Pulmonary artery endothelial cell (primary cell): ENCODE measurements at places on chromosomes 7 and 10.

DNA sequence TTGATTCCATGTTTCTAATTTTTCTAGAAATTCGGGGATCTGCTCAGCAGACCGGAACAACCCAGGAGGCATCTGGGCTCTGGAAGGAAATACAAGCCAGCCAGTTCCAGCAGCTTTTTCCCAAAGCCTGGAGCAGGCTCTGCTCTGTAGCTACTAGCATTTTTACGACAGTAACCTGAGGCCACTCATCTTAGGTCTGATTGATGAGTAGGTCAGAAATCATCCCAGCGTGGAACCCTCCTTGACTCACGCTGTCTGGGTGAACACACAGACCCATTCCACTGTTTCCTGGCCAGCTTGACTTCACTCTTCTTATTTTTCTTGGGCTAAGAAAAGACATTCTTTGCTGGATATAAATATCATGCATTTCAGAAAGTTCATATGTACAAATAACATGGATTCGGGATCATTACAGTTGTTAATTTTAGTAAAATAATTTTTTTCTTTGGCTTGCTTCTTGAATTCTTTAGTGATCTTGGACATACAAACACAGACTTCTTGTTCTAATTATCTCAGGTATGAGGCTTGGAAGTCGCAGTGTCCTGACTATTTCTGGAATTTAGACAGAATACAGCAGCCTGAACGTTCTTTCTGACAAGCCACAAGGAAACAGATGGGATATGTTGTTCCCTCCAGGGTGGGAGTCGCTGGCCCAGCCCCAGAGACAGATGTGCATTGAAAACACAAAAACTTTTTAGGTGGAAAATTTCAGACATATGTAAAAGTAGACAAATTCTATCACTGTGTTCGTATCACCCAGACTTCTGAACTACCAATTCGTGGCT lies 54.6 kb upstream of the PITRM1 start:
- no peak for DNase-seq

- no peak for DNase-seq
Observed at GRCh38 chr7:15081891-15082290, 179.3 kb upstream of the DGKB start.

DNA sequence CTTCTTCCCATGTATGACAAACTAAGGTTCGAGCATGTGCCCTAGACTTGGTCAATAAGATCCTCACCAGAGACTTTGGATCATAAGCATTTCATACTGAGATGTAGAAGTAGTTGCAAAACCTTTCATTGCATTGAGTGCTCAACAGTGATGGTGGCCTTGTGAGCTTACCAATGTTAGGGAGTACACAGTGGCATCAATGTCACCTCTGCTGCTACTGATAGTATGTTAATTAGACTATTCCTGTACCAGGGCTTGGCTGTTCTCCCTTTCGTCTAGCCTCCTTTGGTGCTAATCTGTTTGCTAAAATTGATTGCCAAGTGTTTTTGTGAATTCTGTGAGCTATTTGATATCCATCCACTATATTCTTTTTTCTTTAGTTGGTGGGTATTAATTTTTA lies 264.5 kb upstream of the SEMA3C start:
- no peak for DNase-seq

DNA sequence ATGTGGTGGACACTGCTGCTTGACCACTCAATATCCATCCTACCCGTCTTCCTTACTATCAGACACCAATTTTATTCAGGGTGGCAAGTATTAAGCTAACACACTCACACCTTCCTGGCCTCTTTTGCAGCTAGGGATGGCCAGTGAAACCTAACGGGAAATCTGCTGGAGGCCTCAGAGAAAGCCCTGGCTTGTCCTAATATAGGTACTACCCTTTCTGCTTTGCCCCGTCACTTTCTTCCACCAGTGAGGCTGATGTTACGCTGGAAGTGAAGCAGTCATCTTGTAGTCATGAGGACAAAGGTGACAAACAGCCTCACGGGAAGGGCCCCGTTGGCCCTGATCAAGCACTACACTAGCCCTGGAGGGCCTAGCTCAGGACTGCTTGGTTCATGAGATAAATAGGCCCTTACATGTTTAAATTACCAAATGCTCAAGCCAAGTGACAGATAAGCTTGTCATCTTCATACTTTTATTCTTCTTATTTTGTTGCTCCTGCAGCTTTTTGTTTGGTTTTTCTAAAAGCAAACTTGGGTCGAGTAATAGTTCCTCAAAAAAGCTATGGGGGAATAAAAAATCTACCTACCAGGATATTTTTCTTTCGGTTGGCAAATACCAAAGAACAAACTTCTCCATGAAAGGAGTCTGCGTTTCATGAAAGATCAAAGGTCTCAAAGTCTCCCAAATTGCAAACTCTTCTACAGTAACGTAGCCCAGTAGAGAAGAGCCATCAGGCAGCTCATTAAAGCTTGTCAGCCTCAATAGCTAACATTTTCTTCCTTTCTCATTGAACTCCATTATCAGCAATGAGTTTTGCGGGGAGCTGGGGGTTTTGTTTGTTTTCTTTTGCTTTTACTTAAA lies 17.5 kb downstream of the CREB3L2 start:
- no peak for DNase-seq

DNA sequence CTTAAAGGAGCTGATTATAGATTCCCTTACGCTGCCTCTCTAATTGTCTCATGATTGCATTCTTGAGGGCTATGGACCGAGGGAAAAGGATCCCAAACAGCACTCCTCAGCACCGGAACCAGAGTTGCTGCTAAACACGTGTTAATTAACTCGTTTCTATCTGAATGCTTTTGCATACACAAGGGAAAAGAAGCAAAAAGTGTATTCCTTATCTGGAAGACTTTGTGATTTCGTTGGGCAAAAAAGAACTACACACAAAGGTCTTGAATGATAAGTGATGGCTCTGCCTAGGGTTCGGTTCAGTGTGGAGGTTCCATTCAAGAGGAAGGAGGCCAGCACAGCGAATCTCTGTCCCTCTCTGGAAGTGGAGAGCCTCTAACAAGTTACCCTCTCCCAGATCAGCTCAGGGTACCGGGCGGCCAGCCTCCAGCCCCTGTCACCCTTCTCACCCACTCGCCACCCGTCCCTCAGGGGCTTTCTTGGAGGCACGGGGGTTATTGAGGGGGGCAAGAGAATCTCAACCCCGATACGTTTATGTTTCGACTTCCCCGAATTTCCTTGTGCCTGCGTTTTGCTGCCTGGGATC lies 515 bp upstream of the SLC4A2 start:
- DNase-seq = no peak

- no peak for DNase-seq
Observed at GRCh38 chr7:78346827-78347226, 548.3 kb downstream of the PHTF2 start.

DNA sequence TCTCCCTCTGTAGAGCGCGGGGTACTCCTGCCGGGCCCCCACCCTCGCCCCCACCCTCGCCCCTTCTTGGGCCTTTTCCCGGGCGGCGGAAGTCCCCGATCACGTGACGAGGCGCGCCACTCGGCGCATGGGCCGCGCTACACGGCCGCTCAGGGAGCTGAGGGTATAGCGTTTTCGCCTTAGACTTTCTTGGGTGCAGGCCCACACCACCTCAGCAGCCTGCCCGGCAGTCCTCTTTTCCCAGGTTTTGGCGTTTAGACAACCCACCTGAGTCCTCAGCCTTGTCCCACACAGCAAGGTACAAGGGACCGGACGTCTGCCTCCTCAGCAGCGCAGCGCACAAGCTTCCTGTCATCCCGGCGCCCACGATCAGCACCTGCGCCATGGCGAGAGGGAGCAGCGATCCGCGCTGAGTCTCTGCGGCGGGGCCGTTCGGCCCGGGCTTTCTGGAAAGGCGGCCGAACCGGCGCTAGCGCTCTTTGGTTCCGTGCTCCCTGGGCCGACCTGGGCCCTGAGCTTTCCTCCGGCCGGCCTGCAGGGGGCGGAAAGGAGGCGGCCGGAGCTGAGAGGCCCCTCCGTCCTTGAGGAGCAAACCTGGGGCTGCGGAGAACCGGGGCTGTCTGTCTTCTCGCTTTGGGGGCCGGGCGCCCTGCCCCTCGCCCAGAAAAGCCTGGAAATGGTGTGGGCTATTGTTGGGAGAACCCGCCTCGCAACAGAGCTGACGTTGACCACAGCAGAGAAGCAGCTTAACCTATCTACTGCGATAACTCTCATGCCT lies at the start of gene RNLS:
Gene RNLS (minus strand): TSS at position 513 of the 778 bp plus-strand sequence.
- DNase-seq = no peak

GRCh38 chr10:74674927-74675326 lies 151.5 kb upstream of the KAT6B start:
- no peak for DNase-seq

DNA sequence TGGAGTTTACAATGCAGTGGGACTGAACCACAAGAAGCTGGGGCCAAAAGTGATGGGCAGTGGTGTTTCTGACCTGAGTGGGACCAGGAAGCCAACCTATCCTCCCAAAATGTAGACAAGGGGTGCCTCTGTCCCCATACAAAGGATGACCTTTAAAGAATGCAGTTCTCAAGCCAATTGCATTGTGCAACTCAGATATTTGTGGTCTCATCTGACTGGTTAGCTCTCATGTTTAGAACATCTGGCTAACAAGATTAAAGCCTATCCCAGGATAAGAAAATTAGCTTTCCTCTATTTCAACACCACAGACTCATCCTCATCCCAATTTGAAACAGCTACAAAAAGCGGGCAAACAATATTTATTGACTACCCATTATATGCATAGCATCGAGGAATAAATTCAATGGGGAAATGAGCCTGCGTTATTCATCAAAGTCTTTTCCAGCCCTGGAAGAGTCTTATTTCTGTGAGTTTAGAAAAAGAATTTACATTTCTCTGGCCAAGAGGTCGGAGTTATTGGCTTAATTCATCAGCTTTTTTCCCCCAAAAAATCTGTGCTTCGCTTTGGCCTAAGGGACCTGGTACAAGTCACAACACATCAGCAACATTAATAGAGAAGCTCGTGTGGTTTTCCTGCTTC lies 26.7 kb downstream of the ELMO1 start:
- no peak for DNase-seq

GRCh38 chr7:95927756-95928155 lies 155.4 kb downstream of the DYNC1I1 start:
- no peak for DNase-seq

DNA sequence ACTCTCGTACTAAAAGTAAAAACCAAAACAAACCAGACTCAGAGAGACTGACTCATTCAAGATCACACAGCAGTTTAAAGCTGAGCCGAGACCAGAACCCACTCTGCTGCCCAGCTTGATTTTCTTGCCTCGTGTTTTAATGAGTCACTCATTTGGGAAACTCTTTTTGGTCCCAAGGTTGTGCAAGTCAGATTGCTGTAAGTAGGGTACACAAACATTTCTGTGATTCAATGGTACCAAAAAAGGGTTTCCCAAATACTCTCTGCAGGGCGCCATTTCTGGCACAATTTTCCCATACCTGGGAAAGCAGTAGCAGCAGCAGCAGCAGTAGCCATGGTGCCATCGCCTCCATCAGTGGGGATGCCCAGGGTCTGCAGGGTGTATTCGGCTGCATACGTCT lies 69.9 kb downstream of the ASAH2B start:
- DNase-seq = no peak

- no peak for DNase-seq
Observed at GRCh38 chr7:126222782-126223181, 1030.0 kb downstream of the GRM8 start.

DNA sequence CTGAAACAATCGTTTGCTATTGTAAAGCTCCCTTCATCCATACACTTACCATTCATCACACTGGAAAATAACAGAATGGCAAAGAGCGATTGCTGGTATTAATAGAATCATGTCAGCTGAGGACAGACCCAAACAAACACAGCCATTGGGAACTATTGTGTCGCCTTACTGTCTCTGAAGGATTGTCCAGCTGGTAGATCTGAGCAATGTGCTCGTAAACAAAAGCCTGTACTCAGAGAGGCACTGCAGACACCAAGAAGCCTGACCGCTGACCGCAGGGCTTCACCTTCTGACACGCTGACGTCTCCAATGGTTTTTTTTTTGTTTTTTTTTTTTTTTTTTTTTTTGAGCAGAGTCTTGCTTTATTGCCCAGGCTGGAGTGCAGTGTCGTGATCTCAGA lies 151.0 kb upstream of the FRMD4A start:
- no peak for DNase-seq

GRCh38 chr10:14253711-14254110 lies 77.0 kb downstream of the FRMD4A start:
- DNase-seq = no peak

DNA sequence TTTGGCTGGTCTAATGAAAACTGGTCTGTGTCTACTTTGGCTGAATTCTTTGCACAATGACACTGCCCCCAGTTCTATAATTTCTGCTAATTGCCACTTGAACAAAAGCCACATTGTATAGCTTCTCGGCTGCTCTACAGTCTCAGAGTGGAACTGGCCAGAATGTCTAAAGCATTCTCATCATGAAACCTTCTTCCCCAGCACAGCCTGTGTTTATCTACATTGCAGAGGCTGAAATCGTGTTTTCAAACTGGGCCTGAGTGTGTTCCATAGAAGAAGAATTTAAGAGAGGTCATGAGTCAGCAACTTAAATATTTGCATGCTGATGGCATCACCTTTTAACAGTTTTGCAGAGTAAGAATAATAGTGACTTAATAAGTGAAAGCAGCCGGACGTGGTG lies 177.2 kb downstream of the BUB3 start:
- DNase-seq = no peak

- no peak for DNase-seq
Observed at GRCh38 chr7:50197549-50197948, 104.5 kb upstream of the ZPBP start.

- DNase-seq = no peak
Observed at GRCh38 chr7:157687845-157688532, 351.2 kb downstream of the DNAJB6 start.

- no peak for DNase-seq
Observed at GRCh38 chr7:43764807-43765491, 6.5 kb downstream of the BLVRA start.

DNA sequence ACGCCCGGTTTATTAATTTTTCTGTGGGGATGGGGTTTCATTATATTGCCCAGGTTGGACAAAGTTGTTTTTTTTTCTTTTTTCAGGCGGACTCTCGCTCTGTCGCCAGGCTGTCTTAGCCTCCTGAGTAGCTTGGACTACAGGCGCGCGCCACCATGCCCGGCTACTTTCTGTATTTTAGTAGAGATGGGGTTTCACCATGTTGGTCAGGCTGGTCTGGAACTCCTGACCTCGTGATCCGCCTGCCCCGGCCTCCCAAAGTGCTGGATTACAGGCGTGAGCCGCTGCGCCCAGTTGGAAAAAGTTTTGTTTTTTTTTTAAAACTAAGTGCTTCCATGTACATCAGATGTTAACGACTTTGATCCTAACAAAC lies 542 bp upstream of the ZNF394 start:
- no peak for DNase-seq

DNA sequence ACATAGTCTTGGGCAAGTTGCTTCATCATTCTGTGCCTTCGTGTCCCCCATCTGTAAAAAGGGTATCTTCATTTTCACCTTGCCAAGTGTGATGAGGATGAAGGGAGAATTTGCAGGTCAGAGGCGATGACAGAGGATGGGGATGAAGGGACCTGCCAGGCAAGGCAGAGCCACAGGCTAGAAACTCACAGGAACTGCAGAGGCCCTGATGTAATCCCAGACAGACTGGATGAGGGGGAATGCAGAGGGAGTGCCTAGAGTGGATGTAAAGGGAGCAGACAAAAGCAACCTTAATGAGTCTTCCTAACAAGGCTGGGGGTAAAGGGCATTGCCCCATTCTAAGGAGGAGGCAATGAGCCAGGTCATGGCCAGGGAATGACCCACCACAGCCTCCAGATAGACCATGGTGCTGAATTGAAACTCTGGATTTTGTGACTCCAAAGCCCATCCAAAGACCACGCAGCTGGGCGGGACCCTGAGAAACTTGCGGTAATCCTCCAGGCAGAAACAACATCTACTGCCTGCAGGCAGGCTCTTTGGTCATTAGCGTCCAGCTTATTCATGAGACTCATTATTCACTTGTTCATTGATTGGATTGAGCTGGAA lies 1.9 kb downstream of the ANTXRL start:
- no peak for DNase-seq
